ENCODE measurements at places on chromosomes 2 and 18. TPM values are rescaled to one million over a fixed set of nuclear protein-coding genes. Genes with fewer than 3 reads are reported as not detected.

Gene REG1B
- not detected for total RNA-seq

Gene MC5R
- total RNA-seq: not detected

Gene ZSWIM2
- total RNA-seq: not detected

DNA sequence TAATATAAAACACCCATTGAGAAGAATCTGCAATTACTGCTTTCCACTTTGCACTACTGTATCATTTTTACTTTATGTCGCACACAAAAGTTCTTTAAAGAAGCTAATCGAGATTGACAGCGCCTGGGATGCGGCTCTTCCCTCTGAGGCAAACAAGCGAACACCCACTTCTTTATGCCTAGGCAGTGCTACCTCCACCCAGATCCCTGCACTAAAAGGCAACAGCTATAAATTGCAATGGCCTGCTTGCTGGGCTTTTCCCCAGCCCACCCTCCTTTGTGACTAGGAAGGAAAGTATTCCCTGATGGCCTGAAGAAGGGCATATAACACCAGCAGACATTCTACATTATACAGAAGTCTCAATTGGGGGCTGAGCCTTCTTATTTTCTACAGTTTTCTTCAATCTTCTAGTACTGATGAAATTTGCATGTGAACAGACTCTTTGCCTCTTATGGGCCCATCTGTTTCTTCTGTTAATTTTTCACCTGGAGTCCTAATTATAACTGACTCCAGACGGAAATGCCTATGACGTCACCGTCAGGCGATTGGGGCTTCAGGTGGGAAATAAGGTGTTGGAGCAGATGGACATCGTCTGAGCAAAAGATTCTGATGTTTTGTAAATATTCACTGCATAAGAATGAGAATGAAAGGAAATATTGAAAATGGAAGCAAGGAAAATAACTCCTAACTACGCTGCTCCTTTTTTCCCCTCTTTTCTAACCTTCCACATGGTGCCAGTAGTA, 138.9 kb upstream of the DCC start:
- DNase-seq: no peak

- no peak for DNase-seq
Observed at GRCh38 chr2:30775833-30776232, 31.4 kb downstream of the CAPN13 start.

Gene KCNG3
- not detected for total RNA-seq

Gene NEU2
- not detected for total RNA-seq

DNA sequence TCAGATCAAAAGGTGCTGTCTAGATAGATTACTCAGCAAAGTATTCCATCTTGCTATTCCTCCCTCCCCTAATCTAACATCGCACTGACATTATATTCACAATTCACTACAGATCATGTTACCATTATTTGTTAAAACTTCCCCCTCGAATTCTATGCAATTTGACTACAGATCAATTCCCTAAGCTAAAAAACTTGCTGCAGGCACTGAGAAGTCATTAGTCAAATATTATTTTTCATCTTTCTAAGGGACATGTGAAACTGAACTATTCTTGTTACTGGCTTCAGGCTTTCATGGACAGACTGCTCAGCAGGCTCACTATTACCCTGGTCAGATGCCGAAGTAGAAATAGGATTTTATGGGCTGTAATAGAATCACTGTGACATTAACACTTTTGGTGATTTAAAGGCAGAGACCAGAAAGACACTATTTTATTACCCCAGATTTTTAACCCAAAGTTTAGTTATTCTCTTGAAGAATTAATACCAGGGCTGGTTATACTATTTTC, 15.1 kb downstream of the MYL1 start:
- no peak for DNase-seq

GRCh38 chr2:101467306-101467705, 7.6 kb downstream of the RFX8 start:
- no peak for DNase-seq
